CD8-positive, alpha-beta memory T cell (primary cell): ENCODE measurements at places on chromosomes 3 and 15.
A peak's percentile ranks its signal among the peaks of the same experiment; 100 is the strongest.

DNA sequence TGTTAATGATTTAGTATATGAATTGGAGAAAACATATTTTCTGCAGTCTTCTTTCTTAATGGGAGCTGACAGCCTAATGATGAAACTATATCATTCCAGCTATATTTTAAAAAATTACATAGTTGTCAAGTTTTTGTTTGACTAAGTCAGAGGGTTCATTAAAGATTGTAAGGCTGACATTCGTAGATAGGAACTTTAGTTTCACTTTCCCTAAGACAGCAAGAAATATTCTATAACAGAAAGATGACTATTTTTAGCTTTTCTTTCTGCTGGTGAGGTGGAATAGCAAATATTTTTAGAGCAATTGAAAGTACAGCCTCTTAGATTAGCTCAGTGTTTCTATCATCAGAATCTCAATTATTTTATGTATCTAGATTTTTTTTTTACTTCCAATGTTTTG lies 60.2 kb downstream of the PIAS1 start:
- no peak for DNase-seq

DNA sequence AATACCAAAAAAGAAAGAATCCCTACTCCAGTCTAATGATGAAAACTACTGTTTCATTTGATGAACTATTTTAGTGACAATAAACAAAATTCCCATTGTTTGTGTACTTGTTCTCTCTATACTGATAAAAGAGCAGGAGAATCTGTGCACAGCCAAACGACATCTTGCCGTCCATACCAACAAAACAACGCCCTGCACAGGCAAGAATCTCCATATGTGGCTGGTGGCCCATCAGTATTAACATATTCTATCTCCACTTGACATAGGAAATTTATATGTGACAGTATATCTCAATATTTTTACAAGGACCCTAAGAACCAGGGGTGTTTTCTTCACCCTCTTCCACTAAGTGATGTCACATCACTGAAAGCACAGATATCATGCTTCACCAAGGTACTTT lies 279.5 kb downstream of the ULK4 start:
- DNase-seq: no peak

GRCh38 chr3:100830931-100831330 lies 121.6 kb downstream of the TFG start:
- DNase-seq: no peak

DNA sequence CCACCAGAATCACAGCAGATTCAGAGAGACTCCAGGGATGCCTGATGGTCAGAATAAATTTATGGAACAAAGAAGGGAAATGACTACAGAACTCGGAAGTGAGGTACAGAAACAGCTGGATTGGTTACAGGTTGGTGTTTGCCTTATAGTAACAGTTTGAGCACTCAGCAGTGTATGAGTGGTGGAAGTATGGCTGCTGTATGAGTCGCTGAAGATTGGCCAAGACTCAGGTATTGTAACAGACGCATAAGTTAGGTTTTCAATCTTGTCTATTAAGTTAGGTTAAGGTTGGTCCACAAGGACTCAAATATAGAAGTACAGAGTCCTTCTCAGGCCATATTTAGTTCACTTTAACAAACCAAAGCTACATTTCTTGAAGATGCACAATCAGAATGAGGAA lies 33.1 kb downstream of the ATP13A5 start:
- no peak for DNase-seq

DNA sequence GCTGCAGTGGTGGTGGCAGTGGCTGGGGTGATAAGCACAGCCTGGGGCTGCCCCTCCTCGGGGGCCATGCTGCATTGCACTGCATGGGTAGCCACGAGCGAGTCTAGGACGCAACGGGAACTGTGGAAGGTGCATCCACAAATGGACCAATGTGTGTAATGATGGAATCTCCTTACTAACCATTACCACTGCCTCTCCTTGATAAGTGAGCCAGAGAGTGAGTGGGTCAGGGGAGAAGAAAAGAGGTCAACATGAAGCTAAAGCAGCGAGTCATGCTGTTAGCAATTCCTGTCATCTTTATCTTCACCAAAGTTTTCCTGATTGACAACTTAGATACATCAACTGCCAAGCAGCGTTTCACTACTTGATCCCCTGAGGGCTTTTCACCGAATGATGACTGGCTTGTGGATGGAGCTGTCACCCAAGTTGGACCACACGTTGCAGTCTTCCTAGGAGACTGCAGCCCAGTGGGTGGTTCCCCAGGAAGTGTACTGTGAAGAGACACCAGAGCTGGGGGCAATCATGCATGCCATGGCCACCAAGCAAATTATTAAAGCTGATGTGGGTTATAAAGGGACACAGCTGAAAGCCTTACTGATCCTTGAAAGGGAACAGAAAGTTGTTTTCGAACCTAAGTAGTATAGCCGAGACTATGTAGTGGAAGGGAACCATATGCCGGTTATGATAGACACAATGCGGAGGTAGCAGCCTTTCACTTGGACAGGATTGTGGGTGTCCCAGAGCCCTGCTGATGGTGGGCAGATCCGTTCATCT lies 20.6 kb downstream of the SAMD7 start:
- DNase-seq: no peak

DNA sequence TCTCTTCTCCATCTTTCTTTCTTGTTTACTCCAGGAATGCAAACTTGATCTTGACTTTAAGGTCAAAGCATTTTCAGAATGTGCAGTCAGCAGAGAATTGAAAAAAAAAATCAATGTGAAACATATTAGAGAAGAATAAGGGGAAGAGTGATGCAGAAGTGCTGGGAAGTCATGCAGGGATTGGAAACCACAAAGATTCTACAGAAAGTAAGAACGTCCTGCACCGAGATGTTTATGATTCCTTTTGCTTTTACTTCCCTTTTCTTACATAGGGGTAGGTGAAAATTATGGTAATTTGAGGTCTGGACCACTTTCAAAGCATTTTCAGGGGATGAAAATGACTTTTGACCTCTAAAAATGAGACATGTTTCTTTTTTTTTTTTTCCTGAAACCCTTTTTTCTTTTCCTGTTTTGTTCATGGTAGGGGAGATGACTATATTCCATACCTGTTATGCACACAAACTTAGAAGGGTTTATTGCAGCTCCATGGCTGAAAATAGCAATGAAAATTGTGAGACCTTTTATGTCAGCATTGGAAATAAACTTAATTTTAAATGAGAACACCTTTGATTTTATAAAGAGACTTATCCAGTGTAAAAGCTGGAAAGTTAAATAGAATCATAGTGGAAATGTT lies 623.5 kb upstream of the TBL1XR1 start:
- DNase-seq: no peak

GRCh38 chr15:63392361-63393009 lies 10.8 kb upstream of the CA12 start:
- no peak for DNase-seq

DNA sequence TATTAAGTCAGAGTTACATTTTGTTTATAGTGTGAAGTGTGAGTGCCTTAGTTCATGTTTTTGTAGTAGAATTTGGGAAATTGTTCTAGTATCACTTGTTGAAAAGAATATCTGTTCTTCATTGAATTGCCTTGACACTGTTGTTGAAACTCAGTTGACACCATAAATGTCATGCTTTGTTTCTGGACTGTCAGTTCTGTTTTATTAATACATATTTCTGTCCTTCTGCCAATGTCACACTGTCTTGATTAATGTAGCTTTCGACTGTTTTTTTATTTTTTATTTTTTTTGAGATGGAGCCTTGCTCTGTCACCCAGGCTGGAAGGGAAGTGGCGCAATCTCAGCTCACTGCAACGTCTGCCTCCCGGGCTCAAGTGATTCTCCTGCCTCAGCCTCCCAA lies 59.1 kb downstream of the CHD2 start:
- no peak for DNase-seq

DNA sequence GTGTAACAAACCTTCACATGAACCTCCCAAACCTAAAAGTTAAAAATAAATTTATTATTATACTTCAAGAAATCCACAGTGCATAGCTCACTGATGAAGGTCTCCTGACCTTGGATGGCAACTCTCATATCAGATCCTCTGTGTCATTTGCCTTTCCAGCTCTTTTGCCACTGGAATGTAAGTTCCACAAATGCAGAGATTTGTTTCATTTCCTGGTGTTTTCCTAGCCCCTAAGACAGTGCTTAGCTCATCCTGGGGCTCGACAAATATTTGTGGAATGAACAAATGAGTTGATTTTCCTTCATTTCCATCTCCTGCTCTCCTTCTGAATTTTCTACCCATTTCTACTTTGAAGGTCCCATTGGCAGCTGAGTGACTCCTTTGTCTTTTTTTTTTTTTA lies 56.0 kb downstream of the FRMD4B start:
- no peak for DNase-seq

GRCh38 chr15:77037388-77038209 lies 33.3 kb downstream of the TSPAN3 start:
- peak; percentile 1 for DNase-seq

DNA sequence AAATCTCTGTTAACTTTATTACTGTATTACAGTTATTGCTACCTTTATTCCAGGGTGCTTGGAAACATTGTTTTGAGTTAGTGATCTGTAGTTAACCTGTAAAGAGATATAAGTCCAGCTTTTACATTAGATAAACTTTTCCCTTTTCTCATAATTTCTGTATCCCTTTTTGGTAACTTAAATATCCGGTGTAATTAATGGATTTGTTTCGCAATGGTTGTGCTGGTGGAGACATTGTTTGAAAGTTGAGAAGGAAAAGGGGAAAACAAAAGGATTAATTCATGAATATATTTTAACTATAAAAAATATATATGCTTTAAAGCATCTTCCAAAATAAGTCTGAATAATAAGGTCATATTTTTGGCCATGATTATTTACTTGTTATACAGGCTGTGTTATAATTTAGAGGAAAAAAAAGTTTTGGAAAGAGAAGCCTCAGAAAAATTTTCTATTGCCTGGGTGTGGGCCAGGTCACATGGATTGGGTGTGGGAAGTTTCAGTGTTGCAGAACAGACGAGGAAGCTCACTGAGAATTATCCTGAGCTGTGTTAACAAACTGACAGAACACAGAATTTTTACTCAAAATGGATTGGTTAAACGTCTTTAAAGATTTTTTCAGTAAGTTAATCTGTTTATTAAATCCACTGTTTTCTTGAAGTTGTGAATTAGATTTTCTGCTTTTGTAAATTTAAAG lies 27.7 kb upstream of the IL20RB start:
- no peak for DNase-seq

DNA sequence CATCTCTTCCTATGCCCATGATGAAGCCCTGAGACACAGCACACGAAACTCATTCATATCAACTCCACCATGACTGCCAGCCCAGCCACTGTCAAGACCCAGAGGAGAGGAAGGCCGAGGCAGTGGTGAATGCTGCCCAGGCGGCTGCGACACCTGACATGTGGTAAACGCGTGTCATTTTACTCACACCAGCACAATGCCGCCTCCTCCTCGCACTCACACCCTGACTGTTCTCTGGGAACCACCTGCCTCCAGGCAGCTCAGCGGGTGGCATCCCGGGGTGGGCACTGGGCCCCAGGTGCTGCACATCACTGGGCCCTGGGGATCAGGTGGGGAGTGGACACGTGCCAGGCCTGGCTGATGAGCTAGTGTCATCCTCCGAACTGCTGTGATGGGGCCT lies 21.5 kb downstream of the KLHL25 start:
- DNase-seq: no peak

DNA sequence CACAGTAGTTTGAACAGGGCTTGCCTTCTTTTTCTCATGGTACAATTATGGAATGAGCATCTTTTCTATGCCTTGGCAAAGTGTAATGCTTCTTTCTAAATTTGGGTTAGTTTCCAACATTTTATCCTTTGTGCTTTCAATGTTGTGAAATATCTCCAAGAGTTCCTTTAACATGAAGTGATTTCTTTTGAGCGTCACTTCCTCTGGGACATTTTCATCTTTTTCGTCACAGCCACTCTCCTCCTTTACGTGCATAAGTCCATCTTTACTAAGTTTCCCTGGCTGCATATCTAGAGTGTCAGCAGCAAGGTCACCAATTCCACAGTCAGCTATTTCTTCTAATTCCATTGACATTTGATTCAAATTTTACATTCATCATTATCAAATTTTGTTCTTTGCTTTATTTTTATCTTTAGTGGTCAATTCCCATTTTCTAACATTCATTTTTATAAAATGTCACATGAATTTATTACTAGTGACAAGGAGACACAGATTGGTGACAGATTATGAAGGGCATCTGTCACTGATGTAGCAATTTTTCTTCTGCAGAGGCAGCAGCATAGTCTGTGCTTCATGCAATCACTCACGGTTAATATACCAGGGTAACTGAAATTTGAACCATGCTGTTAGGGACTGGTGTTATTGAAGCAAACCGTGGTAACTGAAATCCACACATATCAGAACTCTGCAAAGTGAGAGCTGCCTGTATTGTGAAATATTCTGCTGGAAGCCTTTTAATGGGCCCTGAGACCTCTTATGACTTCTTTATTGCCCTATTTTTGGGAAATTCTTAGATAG lies 126.5 kb upstream of the THBS1 start:
- no peak for DNase-seq

- DNase-seq: peak; percentile 73
These were observed at the start of gene VWA5B2 for GRCh38 chr3:184229394-184230080. VWA5B2 (plus strand) TSS chr3:184229585; CDS start chr3:184230529, 944 bp downstream.

DNA sequence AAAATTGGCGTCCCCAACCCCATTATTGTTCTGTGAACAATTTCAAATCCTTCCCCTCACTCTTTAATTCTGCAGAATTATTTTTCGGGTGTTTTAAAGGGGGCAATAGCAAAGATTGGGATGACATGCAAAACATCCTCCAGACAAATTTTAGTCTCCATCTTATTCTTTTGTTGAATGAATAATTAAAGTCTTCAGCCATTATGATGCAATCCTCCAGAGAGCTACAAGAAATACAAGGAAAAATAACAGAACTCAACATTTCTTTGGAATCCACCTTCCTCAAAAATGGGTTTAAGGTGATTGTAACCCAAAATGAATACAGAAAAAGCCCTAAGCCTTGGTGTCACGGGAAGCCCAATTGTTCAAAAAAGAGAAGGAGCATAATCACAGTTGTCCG lies 49.9 kb downstream of the FOXP1 start:
- no peak for DNase-seq

DNA sequence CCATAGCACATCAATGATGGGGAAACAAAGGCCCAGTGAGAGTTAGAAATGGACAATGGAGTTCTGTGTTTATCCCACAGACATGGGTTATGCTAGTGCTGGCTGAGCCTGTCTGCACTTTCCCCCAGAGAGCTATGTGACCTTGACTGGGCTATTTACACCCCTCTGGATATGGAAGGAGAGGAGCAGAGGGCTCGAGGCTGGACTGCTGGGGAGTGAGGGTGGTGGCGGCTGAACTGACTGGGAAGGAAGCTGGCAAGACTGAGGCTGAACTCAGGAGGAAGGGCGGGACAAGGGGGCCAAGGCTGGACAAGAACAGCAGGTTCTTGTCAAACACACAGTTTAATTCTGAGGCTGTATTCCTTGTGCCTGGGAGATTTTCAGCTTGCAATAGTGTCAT lies 10.8 kb upstream of the INSYN1 start:
- no peak for DNase-seq

- no peak for DNase-seq
These were observed 108.4 kb upstream of the VEPH1 start for GRCh38 chr3:157611536-157612076.

- DNase-seq: no peak
These were observed 26.9 kb downstream of the CYP19A1 start for GRCh38 chr15:51311510-51311909.

DNA sequence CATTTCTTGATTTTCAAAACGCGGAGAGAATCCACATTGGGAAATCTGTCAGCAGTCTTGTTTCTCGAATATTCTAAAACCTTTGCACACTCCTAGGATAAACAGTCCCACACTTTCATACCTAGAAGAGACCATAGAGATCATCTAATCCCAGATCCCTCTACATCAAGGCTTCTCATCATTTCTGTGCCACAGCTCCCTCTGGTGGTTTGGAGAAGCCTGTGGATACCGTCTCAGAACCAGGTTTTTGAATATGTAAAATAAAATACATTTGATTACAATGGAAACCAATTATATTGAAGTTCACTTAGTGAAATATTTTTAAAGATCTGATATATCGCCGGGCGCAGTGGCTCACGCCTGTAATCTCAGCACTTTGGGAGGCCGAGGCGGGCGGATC lies 211.9 kb upstream of the GOLGA6L4 start:
- DNase-seq: no peak
